ENCODE measurements at places on chromosomes 1 and 21.

DNA sequence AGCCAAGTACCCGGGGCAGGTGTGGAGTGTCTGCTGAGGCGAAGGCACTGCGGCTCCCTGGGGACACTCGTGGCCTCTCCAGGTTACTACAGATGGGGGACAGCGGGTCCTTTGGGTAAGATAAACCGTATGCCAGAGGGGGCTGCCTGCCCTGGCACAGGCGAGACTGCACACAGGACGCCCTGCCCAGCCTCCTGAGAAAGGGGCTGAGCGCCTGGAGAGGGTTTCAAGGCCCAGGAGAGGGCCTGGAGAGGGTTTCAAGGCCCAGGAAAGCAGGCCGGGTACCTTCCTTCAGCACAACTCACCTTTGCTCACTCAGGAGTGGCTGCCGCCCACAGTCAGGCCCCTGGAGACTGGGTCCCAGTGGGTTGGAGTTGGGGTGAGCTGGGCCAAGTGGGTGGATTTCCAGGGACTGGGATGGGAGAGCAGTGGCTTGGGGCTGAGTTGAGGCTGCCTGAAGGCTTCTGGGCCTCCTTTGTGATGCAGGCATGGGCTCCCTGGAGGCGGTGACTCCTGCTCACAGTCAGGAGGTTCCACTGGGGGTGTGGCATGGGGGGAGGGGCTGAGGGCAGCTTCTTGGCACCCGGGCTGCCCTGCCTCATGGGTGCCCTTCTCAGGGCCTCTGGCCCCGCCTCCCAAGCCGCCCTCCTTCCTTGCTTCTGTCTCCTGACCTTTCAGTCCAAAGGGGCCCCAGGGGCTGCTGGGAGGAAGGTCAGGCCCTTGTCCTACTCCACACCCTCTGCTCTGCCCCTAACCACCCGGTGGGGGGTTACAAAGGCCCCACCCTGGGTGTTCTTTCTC lies at the start of gene MMEL1:
TSS of gene MMEL1 (minus strand) at position 456 of the 801 bp plus-strand sequence. CDS start 3,532 bp downstream, outside the sequence.
- DNase-seq: no peak

- no peak for DNase-seq
These were observed 8.1 kb downstream of the CELA2B start for GRCh38 chr1:15483971-15484370.

DNA sequence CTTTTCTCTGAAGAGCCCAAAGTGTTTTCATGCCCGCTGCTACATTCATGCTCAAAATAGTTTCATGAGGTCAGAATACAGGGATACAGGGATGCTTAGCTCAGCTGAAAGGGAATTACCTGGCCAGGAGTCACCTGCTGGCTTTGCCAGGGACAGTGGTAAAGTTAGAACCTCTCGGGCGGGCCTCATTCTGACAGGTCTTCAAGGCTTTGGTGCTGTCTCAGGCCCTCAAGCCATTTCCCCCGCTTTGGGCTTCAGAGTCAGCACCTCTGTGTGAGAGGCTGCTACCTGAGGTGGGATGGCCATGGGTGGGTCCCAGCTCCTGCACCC lies 5.5 kb downstream of the RASSF5 start:
- DNase-seq: no peak

DNA sequence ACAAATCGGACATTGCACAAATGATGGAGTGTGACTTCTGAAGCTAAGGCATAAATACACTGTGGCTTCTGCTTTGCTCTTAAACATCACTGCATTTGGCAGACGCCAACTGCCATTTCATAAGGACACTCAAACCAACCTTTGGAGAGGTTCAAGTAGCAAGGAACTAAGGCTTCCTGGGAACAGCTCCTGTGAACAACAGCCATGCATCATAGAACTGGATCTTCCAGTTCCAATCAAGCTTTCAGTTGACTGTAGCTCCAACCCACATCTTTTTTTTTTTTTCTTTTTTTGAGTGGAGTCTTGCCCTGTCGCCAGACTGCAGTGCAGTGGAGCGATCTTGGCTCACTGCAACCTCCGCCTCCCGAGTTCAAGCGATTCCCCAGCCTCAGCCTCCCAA lies 10.7 kb upstream of the HUNK start:
- DNase-seq: no peak

Data from activated T-cell treated with anti-CD3 and anti-CD28 coated beads, Interleukin-2, amount 50 U/mL, for 48 hours (primary cell).